ENCODE measurements at places on chromosomes 13 and 19.

DNA sequence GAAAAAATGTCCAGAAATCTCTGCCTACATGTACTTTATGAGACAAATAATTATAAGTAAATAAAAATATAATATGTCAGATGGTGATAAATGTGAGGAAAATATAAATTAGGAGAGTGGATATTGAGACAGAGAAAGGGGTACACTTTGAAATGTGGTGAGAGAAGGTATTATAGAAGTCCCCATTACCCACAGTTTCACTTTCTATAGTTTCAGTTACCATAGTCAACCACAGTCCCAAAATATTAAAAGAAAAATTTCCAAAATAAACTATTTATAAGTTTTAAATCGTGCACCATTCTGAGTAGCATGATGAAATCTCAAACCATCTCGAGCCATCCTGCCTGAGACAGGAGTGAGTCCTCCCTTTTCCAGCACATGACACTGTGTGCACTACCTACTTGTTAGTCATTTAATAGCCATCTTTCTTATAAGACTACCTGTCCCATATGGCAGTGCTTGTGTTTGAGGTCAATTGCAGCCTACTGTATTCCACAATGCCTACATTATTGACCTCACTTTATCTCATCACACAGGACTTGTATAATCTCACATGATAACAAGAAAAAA lies 653.7 kb downstream of the DACH1 start:
- no peak for DNase-seq

DNA sequence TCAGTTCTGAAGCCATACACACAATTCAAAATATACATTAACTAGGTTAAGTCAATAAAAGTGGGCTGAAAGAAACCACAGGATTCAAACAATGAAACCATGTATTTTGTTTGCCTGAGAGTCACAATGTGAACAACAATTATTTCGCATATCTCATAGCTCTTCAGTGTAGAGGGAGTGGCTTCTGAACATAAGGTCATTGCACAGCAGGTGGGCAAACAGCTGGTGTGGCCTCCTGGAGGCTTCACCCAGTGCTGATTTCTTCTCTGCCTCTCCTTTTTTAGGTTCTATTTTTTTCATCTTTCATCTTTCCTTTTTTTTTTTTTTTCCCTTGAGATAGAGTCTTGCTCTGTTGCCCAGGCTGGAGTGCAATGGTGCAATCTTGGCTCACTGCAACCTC lies 40.4 kb upstream of the ZNF254 start:
- DNase-seq: no peak

GRCh38 chr13:110885966-110886869 lies 28.7 kb downstream of the ANKRD10 start:
- no peak for DNase-seq

DNA sequence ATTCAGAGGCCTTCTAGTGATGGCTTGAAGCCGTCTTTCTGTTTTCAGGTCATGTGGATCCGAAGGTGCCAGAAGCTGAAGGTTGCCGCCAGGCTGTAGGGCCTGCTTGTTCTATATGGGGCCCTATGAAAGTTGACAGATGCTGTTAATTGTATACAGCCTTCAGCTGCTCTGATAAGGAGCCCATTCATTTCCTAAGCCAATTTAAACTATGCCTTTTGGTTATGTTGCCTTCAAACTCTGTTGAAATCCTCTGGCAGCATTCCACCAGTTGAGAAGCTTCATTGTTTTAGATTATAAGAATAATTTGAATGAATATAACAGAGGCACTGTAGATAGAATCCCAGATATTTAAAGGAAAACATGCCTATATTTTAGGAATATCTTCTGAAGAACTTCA lies 34.4 kb downstream of the RAP2A start:
- DNase-seq: no peak

- DNase-seq: no peak
Observed at GRCh38 chr13:51887468-51887867, 25.7 kb downstream of the CCDC70 start.

GRCh38 chr13:46761866-46762265 lies 35.1 kb downstream of the ESD start:
- DNase-seq: no peak

DNA sequence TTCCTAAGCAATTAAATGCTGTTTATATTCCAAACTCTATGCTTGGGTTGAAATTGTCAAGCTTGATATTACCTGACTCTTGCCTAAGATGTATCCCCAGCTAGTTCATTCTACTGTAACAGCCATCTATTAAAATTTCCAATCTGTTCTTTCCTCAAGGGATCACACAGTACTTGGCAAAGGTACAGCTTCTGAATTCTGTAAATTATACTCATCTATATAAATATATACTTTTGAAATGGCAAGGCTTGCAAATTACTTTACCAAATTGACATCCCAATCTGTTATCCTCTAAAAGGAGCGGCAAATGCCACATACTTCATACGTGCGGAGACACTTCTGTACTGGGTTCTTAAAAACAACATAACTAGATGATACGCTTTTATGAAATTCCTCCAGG lies 330.2 kb downstream of the DNAJC15 start:
- DNase-seq: no peak

- no peak for DNase-seq
Observed at GRCh38 chr13:114066956-114067355, 65.5 kb downstream of the RASA3 start.

GRCh38 chr19:16143399-16144215 lies at the start of gene HSH2D:
TSS of gene HSH2D (plus strand) at chr19:16143685. CDS start at chr19:16148751, 5,066 bp downstream.
- DNase-seq: peak; percentile 75

GRCh38 chr19:16541526-16542044 lies 652 bp downstream of the CHERP start:
- DNase-seq: no peak

DNA sequence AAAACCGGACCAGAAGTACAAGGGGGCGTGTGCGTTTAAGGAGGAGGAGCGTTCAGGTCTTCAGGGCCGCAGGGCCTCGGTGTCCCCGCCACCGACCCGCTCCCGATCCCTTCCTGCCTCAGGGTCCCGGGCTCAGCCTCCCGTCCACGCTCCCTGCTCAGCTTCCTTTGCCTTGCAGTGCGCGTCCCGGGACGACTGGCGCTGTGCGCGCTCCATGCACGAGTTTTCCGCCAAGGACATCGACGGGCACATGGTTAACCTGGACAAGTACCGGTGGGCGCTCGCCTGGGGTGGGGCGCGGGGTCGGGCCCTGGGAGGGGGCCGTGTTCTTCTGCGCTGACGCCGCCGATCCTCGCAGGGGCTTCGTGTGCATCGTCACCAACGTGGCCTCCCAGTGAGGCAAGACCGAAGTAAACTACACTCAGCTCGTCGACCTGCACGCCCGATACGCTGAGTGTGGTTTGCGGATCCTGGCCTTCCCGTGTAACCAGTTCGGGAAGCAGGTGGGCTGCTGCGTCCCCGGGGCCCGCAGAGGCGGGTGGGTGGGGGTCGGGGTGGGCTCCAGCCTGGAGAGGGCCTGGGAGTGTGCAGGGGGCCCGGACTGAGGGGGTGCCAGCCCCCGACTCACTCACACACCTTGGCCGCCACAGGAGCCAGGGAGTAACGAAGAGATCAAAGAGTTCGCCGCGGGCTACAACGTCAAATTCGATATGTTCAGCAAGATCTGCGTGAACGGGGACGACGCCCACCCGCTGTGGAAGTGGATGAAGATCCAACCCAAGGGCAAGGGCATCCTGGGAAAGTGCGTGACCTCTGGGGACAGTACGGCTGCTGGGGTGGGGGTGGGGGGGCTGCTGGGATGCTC lies 1.4 kb downstream of the GPX4 start:
- DNase-seq: no peak

DNA sequence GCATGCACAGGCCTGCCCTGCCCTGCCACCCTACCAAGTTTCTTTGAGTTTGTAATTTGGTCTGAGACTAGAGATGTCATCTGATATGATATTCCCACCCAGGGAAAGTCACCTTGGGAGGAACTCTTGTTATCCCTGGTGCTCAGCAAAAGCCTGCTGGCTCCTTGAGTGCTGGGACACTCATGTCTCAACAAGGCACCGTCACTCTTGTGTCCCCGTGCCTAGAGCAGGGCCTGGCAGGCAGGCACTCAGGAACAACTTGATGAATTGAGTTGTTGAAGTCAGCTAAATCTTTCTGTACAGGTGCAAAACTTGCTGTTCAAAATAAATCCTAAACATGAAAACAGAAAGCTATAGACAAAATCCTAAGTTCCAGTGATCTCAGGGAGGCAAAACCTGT lies 345.4 kb downstream of the KCNRG start:
- DNase-seq: no peak

DNA sequence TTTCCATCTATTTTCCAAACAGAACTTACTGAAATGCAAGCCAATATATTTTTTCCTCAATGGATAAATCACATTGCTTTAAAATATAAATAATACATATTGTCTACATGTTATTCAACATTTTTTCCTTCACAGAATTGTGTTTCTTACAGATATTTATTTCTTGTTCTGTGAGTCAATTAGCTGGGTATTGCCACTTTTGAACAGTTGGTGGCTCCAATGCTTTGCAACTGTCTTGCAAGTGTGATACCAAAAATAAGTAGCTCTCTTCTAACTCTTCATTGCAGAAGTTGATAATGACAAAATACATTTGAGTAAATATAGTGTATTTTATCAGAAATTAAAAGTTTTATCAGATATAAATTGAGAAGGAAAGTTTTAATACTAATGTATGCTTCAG lies 17.1 kb upstream of the GPC5 start:
- no peak for DNase-seq

DNA sequence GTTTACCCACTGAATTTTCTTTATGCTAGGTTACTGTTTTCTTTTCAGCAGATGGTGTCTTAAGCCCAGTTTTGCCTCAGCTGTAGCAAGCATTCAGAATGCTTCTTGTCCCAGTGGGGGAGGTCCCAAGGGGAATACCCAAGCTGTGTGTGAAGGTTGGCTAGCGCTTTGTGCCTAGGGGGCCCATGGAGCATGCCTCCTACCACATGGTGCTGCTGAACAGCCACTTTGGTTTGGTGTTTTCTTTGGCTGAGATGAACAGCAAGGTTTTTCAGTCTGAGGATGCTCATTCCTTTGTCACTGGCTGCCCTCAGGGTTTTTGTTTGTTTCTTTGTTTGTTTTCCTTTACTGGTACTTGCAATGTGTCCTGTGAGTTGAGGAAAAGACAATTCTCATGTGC lies 99.0 kb downstream of the PCDH20 start:
- no peak for DNase-seq

DNA sequence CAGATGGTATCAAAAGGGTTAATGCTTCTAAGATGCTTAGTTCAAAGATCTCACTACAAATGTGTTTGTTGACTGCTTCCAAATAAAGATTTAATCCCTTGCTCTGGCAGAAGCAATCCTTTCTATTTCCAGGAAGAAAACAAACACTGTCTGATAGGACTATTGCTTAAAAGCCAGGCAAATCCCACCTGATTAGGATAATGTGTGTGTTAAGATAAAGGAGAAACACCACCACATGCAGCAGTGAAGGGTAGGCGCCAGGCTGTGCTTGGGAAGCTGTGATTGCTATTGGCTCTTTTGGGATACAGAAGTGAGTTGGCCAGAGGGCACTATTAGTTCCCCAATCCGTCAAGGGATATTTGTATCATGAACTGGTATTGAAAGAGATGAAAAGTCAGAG lies 62.8 kb upstream of the LRCH1 start:
- DNase-seq: no peak

GRCh38 chr13:39415008-39415802 lies 187.8 kb downstream of the LHFPL6 start:
- DNase-seq: peak; percentile 4

DNA sequence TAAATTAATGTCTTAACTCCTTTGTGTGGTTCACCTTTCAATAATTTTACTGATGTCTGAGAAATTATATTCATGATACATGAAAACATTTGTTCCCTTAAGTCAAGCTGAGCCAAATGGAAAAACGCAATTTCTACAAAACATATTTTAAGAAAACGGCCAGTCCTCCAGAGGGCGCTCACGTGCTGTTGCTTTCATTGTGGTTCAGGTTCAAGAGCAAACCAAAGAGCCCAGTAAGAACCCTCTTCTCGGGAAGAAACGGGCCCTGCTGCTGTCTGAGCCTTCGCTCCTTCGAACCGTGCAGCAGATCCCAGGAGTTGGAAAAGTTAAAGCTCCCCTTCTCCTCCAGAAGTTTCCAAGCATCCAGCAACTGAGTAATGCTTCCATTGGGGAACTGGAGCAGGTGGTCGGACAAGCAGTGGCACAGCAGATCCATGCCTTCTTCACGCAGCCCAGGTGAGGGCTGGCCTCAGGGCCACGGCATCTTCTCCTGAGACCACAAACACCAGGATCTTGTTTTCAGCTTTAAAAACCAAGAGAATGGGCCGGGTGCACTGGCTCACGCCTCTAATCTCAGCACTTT lies 4.3 kb downstream of the FAAP24 start:
- DNase-seq: peak; percentile 84

DNA sequence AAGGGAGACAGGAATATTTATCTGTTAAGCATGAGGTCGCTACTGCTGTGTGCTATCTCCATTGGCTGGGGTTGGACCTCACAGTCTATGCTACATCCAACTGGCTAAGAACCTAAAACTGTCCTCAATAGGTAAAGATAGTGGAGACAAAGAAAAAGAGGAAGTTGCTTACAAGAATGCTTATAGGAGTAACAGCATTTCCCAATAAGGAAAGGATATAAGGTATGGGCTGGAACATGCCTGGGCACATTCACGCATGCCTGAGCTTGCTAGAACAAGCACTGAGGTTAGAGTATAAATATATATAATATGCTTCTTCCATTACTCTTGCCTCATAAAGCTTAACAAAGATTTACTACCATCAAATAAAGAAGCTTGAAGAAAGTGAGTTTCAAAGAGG lies 47.9 kb upstream of the CEACAM21 start:
- no peak for DNase-seq

DNA sequence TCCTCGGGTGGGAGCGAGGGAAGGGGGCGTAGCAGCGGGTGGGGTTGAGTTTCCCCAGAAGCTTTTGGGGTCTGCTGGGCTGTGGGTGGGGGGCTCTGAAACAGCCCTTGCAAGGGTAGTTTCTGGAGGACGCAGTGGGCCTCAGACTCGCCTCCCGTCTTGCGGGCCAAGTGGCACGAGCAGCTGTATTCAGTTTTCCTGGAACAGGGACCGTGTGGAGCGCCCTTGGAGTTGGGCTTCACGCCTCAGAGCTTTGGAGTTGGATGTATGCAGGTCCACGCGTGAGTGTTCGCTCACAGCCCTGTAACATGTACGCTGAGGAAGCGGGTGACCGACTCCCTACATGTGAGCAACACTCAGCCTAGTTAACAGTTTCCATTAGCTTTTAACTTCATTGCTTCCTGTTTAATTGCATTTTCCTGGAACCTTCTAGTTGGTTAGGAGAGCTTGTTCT lies 603 bp downstream of the TM9SF2 start:
- no peak for DNase-seq

DNA sequence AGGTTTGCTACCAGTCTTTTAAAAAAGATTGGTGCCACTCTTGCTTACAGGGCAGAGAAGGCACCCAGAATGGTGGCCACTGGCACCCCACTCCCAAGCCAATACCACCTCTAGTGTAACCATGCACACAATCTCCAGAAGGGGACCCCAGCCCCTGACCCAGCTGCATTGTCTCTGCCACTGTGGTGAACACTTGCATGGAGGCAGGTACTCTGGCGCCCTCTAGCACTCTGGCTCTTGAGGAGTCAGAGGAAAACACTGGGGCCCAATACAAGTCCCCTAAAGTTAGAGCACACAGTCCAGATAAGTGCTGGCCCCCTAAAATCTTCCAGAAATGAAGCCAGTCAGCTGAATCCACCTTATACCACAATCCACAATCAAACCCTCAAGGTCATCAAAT lies 6.0 kb downstream of the ERVV-1 start:
- DNase-seq: no peak

GRCh38 chr19:12093777-12094176 lies 29.2 kb downstream of the ZNF844 start:
- no peak for DNase-seq

GRCh38 chr13:44318161-44318560 lies 55.5 kb upstream of the SERP2 start:
- DNase-seq: no peak

- DNase-seq: no peak
Observed at GRCh38 chr13:25085125-25085742, 10.7 kb upstream of the PABPC3 start.

Data from naive thymus-derived CD8-positive, alpha-beta T cell (primary cell).